ENCODE measurements at places on chromosomes 3 and 15. TPM values are rescaled to one million over a fixed set of nuclear protein-coding genes. Genes with fewer than 3 reads are reported as not detected.

Gene CCR1
- total RNA-seq, result 0.59 TPM

Gene SI
- not detected for total RNA-seq

Gene PIF1
- total RNA-seq, result 16.4 TPM

Gene CHAC1
- 1.8 TPM for total RNA-seq

Gene ISLR
- 18.7 TPM for total RNA-seq

Data from subcutaneous preadipocyte (primary cell).